ENCODE measurements at places on chromosomes 2 and 18. TPM values are rescaled to one million over a fixed set of nuclear protein-coding genes. Genes with fewer than 3 reads are reported as not detected.

GRCh38 chr2:235432741-235433520, 60.9 kb upstream of the AGAP1 start:
- peak; percentile 91 for DNase-seq

GRCh38 chr2:111149882-111150455, 29.3 kb downstream of the BCL2L11 start:
- no peak for DNase-seq

GRCh38 chr2:41084321-41084720, 632.4 kb upstream of the SLC8A1 start:
- DNase-seq, result no peak

- DNase-seq, result no peak
Measured at GRCh38 chr2:1156531-1156930, 205.9 kb downstream of the SNTG2 start.

GRCh38 chr2:115163572-115163971, 721.1 kb downstream of the DPP10 start:
- DNase-seq, result no peak

- DNase-seq, result no peak
Measured at GRCh38 chr2:13596233-13596632, 879.5 kb downstream of the TRIB2 start.

DNA sequence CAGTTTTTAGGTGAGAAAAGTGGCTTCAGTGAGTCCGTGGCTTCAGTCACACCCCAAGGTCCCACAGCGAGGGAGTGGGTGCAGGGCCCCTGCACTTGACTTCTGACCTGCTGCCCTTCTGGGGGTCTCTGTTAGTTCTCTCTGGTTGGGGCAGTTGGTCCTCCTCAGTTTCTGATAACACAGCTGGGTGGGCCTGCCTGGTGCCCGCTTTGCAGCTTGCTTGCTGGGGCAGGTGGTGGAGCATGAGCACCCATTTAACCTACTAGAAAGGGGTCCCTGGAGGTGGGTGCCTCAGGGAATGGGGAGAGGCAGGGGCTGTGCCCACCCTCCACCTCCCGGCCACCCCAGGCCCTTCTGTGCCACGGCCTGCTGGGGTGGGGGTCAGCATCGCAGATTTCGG, 83.2 kb downstream of the ASB1 start:
- no peak for DNase-seq

DNA sequence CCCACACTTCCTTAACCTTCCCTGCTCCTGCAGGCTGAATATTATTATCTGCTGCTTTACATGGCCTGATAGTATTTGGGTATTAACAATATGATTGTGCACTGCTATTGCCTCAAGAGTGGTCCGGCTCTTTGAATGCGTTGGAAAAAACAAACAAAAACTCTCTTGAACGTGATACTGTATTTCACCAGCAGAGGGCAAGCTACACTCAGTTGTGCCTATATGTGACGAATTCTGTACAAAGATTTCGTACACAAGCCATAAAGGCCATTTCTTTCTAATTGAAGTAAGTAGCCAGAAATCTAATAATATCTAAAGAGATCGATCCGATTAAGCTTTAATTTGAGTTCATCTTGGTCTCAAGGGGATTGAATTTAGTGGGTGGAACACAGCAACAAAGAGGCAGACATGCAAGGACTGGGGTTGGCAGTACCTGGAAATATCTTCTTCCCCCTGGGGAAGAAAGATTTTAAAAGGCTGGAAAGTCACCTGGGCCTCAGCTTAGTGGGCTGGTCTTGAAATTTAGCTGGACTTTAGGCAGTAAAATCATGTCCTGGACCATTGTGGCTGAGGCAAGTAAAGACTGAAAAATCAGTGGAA, 49.3 kb upstream of the RAB6D start:
- peak; percentile 71 for DNase-seq

DNA sequence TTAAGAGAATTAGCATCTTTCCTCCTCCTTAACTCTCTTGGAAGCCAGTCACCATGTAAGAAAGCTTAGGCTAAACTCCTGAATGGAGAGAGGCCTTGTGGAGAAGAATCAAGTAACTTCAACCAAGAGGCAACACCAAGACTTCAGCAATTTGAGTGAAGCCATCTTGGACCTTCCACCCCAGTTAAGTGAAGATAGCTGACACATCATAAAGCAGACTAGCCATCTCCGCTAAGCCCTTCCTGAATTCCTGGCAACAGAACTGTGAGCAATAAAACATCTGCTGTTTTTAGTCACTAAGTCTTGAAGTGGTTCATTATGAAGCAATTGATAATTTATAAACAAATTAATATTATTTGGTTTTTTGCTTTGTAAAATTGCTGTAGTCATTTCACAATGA, 1.5 kb upstream of the ZNF397 start:
- no peak for DNase-seq

- DNase-seq, result peak; percentile 29
Measured at GRCh38 chr2:118830118-118830517, 17.3 kb downstream of the EN1 start.

DNA sequence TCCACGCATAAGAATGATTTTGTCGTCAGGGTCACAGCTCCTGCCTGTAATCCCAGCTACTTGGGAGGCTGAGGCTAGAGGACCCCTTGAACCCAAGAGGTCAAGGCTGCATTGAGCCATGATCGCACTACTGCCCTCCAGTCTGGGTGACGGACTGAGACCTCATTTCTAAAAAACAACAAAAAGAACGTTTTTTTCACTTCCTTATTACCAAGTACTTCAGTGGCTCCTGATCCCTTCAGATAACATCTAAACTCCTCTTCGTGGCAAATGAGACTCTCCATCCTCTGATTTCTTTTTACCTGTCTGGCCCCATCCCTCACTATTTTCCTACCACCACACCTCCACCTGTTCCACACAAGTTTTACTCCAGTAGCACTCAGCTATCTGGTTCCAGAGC, 105.4 kb upstream of the TLK1 start:
- DNase-seq, result no peak

DNA sequence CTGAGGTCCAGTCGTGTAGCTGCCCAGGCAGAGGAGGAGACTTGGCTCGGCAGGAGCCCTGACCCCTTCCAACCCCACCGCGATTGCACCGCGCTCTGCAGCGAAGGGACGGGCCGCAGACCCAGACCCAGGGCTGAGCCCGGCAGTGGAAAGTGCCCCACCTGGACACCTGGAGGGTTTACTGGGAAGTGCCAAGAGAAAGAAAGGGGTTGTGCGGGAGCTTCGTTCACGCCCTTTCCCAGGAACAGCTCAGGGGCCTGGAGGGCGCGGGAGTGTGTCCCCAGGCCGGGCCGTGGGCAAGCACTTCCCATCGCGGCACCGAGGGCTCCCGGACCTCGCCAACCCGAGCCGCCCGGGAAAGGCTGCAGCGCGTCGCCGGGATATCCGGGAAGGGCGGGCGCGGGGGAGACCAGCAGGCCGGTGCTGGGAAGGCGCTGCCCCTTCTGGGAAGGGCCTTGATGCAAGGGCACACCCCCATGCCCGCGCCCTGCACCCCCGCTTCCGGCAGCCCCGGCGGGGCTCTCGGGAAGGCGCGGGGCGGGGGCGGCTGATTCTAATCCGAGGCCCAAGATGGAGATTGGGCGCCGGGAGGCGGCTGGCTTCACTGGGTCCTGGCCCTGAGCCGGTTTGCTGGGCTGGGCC, 36.1 kb upstream of the MRPL33 start:
- DNase-seq, result peak; percentile 63

DNA sequence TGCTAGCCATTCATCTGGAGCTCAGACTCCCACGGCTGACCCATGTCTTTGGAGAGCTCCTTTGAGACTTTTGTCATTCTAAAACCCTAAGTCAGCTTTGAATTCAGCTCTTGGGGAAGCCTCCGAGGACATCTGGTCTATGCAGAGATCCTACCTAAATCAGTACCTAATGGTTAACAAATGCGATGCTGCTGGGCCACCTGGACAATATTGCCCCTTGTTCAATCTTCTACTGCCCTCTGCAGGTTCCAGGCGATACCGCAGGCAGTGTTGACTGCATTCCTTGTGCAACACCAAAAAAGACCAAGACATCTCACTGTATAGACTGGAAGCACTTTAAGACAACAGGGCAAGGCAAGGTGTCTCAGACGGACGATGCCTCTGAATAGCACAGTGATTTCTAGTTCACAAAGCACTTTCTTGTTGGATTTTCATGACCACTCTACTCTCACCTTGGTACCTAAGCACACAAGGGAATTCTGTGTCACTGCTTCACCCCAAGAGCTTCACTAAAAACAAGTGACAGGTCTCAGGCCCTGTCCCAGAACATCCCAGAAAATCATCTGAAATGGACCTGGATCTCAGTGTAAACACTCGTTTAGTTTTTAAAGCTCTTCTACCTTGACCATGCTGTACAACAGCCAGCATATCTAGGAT, 80.9 kb downstream of the XDH start:
- peak; percentile 81 for DNase-seq

GRCh38 chr2:142218471-142218870, 87.7 kb upstream of the LRP1B start:
- no peak for DNase-seq

The GPBAR1 gene
- total RNA-seq, result 1.1 TPM

The ABCB6 gene
- total RNA-seq, result 46.2 TPM

The MALL gene
- total RNA-seq, result 0.16 TPM

The KATNAL2 gene
- 13.9 TPM for total RNA-seq

Data from myocyte (in vitro differentiated cells).